Activated naive CD8-positive, alpha-beta T cell treated with anti-CD3 and anti-CD28 coated beads, Interleukin-2, amount 10 ng/mL, durations not matched to agents 7 days and 5 days (primary cell): ENCODE measurements at places on chromosomes 7 and 10.

GRCh38 chr7:94043299-94043698, 39.1 kb upstream of the BET1 start:
- no peak for DNase-seq

DNA sequence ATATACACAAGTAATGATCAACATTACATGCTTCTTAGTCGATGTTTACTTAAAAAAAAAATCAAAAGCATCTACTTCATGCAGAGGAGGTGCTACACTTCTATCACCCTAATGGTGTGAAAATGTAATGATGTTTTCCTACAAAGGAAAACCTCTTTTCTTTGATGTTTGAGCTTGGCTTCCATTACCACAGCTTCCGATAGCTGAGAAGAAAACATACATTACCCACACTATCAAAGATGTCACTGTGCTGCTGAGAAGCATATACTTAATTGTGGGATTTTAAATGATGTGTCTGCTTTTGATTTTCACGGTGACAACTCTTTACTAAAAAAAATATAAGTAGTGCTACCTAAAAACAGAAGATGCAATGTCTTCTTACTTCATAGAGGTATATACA, 200.2 kb upstream of the PHF14 start:
- DNase-seq = no peak

DNA sequence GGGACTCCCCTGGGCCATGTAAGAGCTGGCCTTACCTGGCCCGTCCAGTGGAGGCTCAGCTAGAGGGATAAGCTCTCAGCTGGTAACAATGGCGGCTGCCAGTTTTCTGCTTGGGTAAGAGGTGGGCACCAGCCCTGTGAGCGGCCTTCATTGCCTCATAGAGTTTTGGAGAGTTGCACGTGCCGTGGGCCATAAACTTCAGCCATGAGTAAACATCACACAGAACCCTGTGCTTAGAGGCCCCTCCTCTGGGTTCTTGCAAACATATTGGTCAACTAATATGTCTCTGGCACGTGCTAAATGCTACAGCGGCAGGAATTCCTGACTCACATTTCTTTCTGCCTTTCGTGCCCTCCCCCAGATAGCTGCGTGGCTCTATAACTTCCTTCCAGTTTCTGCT, 103.9 kb upstream of the LEP start:
- DNase-seq = no peak

DNA sequence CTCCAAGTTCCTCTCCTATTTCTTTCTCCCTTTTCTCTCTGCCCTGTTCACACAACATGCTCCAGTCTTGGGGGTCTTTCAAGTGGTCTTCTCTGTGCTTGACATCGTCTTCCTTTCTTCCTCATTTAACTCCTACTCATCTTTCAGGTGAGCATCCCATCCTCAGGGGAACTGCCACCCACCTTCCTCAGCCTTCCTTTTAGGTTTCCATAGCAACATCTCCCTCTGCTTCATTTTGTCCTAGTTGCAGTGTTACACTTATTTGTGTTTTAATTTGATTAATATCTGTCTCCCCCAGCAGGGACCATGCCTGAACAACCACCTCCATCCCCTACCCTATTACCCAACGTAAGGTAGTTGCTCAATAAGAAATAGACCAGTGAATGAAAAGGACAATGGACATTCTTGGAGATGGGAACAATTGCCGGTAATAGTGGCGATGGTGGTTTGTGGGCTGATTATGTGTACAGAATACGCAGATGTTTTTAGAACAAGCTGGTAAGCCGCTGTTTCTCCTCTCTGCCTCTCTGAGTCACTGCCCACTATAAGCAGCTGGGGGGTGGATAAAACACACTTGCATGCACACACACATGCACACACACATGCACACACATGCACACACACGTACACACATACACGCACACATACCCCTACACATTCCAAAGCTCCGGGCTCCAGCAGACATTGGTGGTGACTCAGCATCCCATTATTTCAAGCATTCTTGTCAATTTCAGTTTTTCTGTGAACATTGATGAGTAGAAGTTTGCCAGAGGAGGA, 251.6 kb downstream of the GATA3 start:
- no peak for DNase-seq

DNA sequence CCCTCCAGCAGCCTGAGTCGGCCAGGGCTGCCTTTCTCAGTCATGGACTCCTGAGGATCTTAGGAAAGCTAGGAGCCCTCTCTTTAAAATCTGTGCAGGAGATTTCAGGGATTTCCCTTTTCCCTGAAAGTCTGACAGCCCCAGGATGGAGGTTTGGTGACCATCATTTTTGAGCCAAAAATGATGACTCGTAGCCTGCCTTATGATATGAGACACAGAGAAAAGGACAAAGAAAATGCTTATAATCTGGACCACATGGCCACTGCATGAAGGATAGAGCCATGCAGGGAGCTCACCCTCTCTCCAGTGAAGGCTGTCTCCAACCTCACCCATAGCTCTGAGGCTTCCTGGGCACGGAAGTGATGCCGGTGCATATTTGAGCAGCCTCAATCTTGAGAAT, 106.6 kb upstream of the CHST15 start:
- no peak for DNase-seq

GRCh38 chr10:11425676-11426075, 185.8 kb downstream of the USP6NL start:
- no peak for DNase-seq

GRCh38 chr10:110850099-110850498, 21.6 kb upstream of the PDCD4 start:
- no peak for DNase-seq

- no peak for DNase-seq
These were observed 5.1 kb downstream of the AKR1B15 start for GRCh38 chr7:134553976-134554375.

DNA sequence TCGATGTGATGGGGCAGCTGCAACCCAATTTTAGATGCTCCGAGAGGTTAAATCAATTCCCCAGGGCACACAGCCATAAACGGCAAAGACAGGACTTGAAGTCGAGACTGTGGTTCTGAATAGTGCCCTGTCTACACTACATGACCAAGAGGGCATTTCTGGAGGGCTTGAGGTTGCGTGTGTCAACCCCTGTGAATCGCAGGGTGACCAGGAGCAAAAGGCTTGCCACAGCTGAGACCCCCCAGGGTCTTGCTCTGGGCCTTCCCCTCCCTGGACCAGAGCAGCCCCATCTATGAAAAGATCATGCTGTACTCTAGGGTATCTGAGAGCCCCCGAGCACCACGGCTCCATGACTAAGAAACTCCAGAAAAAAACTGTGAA, 26.8 kb upstream of the RASGEF1A start:
- DNase-seq = no peak

DNA sequence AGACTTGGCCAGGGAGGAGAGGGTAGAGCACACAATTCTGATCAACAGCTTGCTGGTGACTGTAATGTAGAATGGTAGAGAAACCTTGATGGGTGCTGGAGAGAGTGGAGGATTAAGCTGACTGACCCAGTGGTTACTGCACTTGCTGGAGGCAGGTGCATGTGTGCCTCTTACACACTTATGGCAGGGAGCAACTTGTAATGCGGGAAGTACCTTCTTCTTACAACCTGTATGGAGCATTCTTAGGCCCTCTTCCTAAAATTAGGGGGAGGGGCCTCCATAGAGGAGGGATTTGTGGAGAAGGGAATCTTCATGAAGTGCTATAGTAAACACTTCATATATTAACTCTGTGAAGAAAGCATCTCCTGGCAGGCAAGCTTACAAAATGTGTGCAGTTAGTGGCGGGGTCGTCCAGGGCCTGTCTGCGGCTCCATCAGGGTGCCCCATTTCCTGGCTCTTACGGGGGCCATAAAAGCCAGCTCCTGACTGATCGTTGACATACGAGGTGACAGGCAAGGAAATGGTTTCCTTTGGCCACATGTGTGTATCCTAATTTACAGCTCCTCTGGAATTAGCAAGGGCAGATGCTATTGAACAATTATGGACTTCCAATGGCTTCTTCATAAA, 113.5 kb downstream of the RTKN2 start:
- DNase-seq = no peak

- no peak for DNase-seq
These were observed 119.1 kb downstream of the NKX6-2 start for GRCh38 chr10:132666705-132667341.

DNA sequence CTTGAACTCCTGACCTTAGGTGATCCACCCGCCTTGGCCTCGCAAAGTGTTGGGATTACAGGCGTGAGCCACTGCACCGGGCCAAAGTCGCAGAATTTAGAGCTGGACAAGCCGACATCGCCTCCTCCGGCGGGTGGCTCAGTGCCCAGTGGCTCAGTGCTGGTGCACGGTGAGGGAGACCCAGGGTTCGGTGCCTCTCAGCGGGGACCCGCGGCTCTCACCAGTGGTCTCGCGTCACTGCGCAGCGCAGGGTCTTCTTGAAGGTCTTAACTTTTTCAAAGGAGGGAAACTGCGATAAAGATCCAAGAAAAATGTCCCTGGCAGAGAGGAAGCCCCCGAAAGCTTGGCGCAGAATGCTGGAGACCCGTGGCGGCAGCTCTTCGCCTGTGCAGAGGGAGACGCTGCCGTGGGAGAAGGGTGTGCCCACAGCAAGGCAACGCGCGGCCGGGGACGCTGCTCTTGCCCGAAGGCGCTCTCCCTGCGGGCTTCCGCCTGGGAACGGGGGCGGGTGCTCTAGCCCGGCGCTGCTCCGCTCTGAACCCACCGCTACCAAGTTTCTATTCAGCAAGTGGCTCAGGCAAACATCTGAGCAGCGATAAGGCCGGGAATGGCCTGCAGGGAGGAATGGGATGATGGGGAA, 324.3 kb downstream of the DNAJB6 start:
- no peak for DNase-seq

- DNase-seq = no peak
These were observed 3.0 kb upstream of the HOXA1 start for GRCh38 chr7:27098578-27099451.

DNA sequence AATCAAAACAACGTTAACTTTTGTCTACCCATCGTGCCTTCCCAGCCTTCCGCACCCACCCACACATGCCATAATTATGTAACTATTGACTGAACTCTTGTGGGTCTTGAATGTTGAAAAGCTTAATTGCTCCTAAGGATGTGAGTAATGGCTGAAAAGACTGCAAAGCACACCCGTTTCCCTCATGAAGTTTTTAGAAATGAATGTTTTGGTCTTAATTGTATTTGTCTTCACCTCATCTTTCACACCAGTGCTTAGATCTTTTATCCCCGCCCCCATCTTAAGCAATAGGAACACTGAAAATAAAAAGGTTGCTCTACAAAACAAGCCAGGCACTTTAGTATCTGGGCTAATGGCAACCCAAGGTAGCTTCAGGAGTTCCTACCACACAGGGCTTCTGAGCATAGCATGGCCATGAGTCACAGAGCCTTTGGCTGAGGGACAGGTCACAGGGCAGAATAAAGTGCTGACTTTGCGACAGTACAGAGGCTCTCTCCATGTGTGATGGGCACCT, 690.5 kb downstream of the PARD3 start:
- no peak for DNase-seq

DNA sequence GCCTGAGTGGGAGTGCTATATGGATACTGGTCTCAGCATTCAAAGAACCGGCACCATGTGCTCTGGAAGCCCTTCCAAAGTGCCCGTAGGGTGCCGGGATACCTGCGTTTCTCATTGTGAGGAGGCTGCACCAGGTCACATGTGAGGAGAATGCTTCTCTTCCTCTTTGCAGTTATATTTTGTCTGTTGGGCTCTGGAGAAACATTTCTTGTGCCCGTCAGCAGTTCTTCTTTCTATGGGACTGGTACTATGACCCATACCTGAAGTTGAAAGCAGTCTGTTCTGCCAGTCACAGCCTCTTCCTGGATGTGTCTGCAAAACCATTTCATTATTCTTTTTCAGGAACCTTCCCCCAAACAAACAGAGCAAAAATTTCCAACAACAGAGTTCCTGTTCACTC, 465.0 kb downstream of the SUGCT start:
- DNase-seq = no peak

- DNase-seq = no peak
These were observed 171.7 kb downstream of the DNAJB6 start for GRCh38 chr7:157508477-157508881.

- no peak for DNase-seq
These were observed 149.7 kb downstream of the FRMD4A start for GRCh38 chr10:14180911-14181566.

- DNase-seq = no peak
These were observed 84.4 kb downstream of the SLIT1 start for GRCh38 chr10:97101166-97101940.

- DNase-seq = no peak
These were observed 38.3 kb downstream of the BEND7 start for GRCh38 chr10:13490503-13490902.

GRCh38 chr7:155984028-155984580, 171.8 kb upstream of the SHH start:
- DNase-seq = no peak

GRCh38 chr7:156458011-156458410, 182.6 kb upstream of the RNF32 start:
- no peak for DNase-seq

DNA sequence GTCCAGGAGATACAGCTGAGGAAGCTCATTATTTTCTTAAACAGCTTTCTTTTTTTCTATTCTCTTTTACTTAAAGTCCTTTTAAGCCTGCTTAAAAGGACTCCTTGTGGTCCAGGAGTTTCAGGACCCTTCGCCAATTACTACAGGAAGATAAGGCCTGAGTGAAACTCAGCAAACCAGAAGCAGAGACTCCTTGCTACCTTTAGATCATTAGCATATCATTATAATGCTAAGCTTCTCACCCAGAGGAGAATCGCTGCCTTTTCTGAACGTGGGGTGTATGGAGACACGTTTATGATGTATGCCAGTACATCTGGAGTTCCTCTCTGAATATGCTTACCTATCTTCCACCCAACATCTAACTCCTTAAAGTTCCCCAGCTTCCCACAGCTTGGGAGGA, 47.5 kb downstream of the ANKMY2 start:
- no peak for DNase-seq

- DNase-seq = no peak
These were observed 69.6 kb downstream of the ITPRID1 start for GRCh38 chr7:31583526-31583925.

- DNase-seq = no peak
These were observed 126.5 kb upstream of the CHRM2 start for GRCh38 chr7:136741941-136742340.

DNA sequence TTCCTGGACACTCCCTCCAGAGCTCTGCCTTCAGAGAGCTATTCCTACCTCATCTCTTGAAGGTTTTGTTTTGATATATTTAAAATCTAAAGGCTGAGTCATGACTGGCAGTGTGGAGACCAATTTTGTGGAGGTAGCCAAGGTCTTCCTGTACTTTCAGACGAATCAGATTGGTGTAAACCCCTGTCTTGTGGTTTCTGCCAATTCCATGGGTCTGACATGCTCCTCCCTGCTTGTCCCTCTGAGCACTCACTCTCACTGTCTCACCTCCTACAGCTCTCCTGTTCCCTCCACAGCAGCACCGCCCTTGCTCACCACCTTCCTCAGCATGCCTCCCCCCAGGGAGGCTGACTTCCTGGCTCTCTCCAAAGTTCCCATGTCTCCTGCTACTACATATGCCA, 179.8 kb downstream of the NPSR1 start:
- no peak for DNase-seq

- no peak for DNase-seq
These were observed 304.1 kb upstream of the LRGUK start for GRCh38 chr7:133822868-133823552.

DNA sequence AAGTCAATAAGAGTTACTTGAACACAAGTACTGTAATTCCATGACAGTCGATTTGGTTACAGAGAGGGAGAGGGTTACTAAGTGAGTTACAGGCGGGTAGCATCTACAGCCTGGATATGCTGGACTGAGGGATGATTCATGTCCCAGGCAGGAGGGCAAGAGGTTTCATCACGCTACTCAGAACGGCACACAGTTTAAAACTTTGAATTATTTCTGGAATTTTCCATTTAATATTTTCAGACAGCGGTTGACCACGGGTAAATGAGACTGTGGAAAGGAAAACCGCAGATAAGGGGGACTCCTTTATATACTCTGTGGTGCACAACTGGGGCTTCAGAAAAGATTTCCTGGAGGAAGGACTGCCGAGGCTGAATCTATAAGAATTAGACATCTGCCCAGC, 25.7 kb upstream of the LRRC4 start:
- no peak for DNase-seq
